Hippocampal formation (tissue), 2 donors: ENCODE measurements at places on chromosomes 6 and 20.

GRCh38 chr6:70411542-70412251 is 1.6 kb upstream of the FAM135A start:
- DNase-seq = no peak

DNA sequence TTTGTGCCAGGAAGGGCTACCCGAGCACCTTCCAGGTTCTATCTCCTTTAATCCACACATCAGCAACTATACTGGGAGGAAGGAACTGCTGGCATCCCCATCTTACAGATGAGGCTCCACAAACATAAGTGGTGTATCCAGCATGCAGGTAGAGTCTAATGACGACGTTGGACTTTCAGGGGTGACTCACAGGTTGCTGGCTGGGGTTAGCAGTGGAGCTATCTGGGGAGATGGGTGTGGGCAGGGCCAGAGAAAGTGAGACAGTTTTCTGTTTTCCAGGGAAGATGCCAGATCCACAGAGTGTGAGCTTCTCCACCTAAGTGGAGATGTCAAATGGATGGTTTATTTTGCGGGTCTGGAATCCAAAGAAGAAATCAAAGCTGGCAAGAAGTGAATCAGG is 31.8 kb downstream of the CDH22 start:
- no peak for DNase-seq

- DNase-seq = no peak
Observed at GRCh38 chr6:142071981-142072380, 60.7 kb upstream of the GJE1 start.

DNA sequence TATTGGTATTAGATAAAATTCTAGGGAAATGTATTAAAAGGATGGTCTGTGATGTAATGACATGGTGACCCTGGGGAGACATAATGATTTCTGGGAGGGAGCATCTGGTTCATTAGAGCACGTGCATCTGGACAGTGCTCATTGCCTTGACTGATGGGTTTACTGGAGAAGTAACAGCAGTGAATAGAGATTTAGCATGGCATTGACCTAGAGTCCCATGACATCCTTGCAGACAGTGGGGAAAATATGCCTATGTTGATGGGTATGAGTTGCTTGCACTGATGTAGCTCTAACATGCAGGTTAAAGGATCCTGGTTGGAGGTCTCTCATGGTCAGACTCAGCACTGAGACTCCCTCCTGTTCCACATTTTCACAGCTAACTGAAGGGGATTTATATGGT is 164.1 kb upstream of the OLIG3 start:
- DNase-seq = no peak

DNA sequence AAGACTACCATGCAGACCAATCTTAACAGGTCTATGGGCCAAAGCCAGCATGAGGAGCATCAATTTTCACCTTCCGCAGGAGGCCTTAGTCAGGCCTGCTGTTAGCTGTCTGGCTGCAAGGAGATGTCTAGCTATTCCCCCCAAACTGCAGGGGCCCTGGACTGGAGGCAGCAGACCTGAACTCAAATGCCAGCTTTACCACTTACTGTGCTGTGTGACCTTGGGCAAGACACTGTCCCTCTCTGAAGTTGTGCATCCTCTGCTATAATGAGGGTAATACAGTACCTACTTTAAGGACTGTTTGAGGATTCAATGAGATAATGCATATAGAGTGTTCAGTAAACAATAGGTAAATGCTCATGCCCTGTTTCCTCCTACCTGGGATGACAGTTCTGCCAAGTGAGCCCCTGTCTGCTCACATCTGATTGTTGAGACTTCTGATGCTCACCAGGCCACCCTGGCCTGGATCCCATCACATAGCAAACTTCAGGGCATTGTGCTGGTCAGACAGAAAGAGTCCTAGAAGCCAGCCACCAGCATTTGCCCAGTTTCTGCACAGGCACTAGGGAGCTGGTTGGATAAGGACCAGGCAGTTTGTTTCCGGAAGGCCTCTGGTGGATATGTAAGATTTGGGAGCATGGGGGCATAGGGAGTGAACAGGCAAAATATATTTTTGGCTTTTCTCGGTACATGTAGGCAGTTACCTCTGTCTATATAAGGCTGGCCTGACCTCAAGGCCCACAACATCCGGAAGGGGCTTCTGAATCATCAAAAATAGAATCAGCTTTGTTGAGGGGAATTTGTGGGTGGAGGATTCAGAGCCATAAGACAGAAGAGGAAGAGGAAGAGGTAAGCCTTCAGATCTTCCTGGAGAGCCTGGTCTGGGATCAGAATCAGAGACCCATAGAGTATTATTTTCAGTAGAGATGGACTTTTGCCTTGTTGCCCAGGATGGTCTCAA is 2.3 kb upstream of the OCSTAMP start:
- no peak for DNase-seq

DNA sequence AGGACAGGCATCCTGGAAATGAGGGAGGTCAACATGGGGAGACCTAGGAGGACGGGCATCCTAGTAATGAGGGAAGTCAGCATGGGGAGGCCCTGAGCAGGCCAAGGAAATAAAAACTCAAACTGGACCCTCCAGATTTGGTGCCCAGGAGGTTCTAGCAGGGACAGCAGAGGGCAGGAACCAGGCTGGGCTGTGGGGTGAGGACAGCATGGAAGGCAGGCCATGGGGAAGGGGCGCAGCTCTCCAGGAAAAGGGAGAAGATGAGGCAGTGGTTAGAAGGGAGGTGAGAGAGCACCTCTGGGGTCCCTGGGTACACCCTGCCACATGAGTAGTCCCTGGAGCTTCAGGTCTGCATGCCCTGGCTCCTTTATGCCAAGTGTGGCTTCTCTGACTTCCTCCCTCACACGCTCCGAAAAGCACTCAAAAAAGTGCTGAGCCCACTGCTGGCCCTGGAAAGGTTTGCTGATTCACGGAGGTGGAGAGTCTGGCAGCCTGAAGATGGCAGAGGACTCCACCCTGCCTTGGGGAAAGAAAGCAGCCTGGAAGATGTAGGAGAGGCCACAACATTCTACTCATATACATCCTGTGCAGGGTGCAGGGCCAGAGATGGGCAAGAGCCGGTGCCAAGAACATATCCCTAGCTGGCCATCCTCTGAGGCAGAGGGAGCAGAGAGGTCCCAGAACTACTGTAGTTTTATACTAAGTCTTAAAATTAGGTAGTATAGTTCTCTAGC is 154.9 kb downstream of the MRPL14 start:
- no peak for DNase-seq

GRCh38 chr20:8073024-8073832 is 53.7 kb upstream of the TMX4 start:
- DNase-seq = no peak

- peak; percentile 14 for DNase-seq
Observed at GRCh38 chr6:32796848-32797776, 19.7 kb downstream of the HLA-DOB start.

GRCh38 chr20:31948008-31948407 is 3.8 kb downstream of the PDRG1 start:
- DNase-seq = no peak

DNA sequence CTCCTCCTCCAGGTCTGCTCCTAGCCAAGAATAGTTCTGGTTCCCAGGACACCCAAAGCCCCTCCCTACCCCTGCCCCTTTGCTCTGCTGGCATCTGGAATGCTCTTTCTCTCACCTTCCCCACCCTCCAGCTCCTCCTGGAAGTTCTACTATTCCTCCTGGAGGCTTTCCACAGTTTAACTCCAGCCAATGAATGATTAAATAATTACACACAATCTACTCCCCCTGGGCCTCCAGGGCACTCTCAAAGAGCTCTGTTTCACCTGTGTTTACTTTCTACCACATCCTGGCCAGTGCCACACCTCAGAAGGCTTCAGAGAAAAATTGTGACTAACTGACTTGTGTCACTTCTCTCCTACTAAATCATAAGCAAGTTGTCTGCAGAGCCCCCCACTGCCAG is 36.2 kb downstream of the GCM1 start:
- DNase-seq = no peak

DNA sequence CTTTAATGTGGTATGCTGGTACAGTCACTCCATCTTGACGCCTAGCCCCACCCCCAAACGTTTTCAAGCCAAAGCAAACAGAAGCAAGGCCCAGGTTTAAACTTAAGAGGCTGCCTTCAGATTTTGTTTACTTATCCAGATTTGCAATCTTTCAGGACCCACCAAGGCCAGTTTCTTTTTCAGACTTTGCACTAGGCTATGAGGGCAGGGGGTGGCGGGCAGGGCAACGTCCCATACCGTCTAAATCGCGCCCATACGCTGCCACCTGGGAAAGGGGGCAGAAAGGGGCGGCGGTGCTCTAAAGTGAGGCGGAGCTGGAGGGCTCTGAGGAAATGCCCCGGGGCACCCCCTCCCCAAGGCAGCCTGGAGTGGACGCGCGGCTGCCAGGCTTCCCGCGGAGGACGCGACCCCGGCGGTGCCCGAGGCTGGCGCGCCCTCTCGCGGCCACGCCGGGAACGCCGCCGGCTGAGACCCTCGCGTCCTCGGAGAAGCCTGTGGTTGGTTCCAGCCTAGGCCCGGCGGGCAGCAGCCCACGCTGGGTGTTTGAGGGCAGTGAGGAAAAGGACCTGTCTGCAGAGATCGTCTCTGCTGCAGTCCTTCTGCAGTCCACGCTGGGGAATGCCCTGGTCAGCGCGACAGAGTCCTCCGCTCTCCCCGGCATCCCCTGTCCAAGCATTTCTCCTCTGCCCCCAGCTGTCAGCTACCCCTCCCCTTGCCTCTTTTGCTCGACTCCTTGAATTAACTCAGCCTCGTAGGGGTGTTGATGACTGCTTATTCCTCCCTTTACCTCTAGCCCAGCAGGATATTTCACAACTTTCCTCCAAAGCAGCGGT is 129.2 kb upstream of the PRND start:
- no peak for DNase-seq

GRCh38 chr6:159983641-159984080 is 14.8 kb downstream of the IGF2R start:
- DNase-seq = no peak

DNA sequence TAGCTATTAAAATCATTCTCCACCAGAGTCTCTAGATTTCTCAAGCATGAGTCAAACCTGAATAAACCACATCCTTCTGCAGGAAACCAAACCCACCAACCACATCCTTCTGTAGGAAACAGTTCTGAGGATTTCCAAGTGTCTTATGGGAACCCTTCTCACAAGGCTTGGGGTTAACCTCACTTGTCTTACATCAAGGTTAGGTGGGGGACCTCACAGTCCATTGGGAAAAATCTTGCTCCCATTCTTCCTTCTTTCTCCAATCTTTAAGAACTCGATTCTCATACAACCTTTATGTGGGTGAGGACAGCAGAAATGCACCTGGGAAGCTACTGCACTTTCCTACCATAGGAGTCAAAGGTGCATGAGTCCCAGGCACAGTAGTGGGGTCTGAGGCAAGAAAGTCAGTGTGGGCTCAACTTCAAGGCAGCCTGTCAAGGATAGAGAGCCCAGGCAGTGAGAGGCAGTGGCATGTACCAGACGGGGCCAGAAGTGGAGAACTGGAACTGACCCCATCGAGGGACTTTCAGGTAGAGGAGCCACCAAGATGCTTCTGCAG is 114.5 kb downstream of the SLC22A3 start:
- DNase-seq = no peak

DNA sequence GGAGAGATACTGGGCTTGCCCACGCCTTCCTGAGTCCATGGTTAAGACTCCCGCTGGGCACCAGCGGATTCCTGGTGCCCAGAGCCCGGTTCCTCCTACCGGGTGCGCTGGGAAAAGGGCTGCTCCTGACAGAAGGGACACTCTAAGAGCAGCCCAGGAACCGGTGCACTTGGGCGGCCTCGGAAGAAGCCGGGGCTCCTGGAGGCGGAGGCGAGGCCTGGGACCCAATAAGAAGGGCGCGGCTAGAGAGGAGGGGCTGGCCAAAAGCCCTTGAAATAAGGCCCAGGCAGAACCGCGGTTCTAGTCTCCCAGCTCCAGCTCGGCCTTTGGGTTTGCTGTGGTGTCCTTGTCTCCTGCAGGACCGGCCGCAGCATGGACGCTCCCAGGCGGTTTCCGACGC is at the start of gene KHDC3L:
TSS of gene KHDC3L (plus strand) at position 301 of the 400 bp plus-strand sequence. CDS start at position 373, 72 bp downstream.
- no peak for DNase-seq

GRCh38 chr6:75824160-75824559 is 75.1 kb downstream of the MYO6 start:
- no peak for DNase-seq

- no peak for DNase-seq
Observed at GRCh38 chr6:119196715-119197114, 118.3 kb upstream of the FAM184A start.

DNA sequence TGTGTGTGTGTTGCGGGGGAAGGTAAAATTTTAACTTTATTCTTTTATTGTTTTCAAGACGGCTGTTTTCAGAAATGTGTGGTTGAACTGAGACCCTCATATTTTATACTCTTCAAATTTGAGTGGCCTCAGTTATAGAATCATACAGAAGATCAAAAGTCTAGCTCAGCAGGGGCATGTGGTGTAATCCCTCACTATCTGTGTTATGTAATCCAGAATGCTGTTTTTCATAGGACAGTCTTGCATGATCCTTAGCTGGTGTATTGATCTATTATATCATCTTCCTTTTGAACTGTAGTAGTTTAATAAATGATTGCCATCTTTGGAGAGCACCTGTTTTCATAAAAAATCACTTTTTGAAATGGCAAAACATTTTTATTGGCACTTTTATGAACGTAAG is 1.4 kb downstream of the PLCB4 start:
- DNase-seq = no peak
